Stimulated activated CD8-positive, alpha-beta memory T cell treated with anti-CD3 and anti-CD28 coated beads, Interleukin-4, amount 100 ng/mL, for 1 hour (primary cell): ENCODE measurements at places on chromosomes 1 and 21.

DNA sequence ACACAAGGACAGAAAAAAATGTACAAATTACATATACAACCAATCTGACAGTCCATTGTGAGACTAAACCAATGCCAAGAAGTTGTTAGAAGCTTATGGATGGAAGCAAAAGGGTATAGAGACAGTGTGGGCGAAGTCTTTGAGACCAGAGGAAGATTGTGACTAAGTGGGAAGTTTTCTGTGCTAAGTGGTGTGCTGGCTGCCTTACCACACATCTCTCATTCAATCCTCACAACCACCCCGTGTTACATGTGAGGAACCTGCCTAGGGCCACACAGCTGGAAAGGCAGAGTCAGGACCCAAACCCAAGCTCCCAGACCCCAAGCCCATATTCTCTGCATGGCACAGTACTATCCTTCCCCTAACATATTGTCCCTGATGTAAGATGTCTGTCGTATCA, 53.5 kb upstream of the DUSP10 start:
- no peak for DNase-seq

- DNase-seq, result no peak
These were observed 200.5 kb downstream of the CAMTA1 start for GRCh38 chr1:6985549-6986276.

GRCh38 chr1:223810586-223810985, 35.2 kb downstream of the TP53BP2 start:
- no peak for DNase-seq

DNA sequence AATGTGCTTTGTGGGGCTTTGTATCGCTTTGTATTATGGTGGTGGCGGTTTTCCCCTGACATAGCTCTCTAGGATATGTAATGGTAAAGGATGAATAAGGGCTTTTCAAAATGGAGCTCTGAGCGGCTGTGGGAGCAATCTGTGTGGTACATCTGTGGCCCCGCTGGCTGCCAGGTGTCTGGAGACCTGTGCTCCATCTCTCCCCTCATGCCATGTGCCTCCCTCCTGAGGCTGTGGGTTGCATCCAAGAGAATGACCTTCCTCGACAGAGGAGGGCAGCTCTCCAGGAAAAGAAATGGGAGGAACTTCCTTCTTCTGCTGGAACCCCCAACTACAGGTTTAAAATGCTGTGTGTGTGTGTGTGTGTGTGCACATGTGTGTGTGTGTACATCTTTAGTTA, 78.7 kb downstream of the RYR2 start:
- DNase-seq, result no peak

GRCh38 chr1:108067884-108068540, 103.0 kb upstream of the VAV3 start:
- DNase-seq, result no peak

- no peak for DNase-seq
These were observed 15.9 kb upstream of the S1PR1 start for GRCh38 chr1:101220906-101221305.

DNA sequence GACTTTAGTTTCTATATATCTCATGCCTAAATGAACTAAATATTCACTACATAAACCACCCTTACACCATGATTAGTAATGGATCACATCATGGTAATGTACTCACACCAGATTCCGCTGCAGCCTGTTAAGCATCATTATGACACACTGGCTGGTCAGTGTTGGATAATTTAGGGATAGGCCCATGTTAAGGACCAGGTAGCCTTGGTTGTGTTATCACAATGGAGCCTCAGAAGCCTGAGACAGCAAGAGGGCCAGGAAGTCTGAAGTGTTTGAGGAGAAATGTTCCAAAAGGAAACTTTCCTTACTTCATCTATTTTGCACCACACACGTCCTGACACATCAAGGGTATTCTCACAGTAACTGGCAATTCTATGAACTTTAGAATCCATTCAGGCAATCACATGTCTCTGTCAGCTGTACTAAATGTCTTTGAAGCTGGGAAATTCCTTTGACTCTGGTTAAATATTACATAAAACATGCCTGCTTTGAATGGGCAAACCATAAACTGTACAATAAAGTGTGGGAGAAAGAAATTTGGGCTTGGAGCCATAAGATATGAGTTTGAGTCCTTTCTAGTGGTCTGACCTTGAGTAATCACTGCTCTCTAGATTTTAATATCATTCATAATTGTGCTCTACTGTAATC, 105.3 kb upstream of the DPT start:
- DNase-seq, result no peak

DNA sequence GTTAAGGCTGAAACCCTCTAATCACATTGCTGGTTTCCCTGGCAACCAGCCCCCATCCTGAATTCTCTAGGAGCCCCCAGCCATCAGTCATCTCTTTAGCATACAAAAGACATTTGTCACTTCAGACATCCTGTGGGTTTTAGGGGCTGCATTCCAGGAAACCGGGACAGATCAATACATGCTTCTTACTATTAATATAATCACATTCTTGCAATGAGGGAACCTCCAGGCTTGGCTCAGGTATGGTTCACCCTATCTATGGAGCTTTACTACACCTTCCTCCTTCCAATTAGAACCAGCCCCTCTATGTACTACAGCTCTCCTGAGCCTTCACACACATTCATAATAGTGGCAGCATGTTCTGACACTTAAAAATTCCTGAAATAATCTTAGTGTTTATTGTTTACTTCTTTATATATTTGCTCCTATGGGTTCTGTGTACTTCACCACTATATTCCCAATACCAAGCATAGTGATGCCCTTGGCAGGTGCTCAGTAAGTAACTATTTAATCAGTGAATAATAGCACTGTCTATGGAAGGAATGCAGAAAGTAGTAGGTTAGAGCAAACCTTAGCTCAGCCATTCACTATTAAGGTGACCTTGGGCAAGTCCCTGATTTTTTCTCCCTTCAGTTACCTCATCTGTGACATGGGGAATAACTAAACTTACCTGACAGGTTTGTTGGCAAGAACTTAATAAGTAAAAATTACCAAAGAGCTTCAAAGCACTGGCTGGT, 59.6 kb downstream of the ZNF678 start:
- DNase-seq, result no peak

DNA sequence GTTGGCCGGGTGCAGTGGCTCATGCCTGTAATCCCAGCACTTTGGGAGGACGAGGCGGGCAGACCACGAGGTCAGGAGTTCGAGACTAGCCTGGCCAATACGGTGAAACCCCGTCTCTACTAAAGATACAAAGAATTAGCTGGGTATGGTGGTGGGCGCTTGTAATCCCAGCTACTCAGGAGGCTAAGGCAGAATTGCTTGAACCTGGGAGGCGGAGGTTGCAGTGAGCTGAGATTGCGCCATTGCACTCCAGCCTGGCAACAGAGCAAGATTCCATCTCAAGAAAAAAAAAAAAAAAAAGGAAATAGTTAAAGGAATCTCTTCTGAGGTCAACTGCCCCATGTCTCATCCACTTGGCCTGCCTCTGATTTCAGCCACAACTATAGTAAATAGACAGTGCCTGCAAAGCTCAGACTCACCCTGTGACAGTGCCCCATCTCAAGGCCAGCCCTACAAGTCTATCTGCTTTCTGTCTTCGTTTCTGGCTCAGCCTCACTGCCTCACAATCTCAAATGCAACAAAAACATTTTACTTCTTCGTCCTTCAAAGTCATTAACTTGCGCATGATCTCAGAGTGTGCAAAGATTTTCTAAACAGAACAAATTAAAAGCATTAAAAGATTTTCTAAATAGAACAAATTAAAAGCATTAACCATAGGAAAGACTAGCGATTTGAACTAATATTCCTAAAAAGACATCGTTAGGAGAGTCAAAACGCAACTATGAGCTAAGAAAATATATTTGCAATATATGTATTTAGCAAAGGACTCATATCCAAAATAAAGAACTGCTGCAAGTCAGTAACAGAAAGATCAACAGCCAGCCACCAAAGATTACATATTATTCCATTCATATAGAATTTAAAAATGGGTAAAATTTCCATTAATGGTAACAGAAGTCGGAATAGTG, 65.0 kb upstream of the PRDX6 start:
- no peak for DNase-seq

GRCh38 chr1:1119272-1119890, 3.5 kb upstream of the C1orf159 start:
- no peak for DNase-seq

DNA sequence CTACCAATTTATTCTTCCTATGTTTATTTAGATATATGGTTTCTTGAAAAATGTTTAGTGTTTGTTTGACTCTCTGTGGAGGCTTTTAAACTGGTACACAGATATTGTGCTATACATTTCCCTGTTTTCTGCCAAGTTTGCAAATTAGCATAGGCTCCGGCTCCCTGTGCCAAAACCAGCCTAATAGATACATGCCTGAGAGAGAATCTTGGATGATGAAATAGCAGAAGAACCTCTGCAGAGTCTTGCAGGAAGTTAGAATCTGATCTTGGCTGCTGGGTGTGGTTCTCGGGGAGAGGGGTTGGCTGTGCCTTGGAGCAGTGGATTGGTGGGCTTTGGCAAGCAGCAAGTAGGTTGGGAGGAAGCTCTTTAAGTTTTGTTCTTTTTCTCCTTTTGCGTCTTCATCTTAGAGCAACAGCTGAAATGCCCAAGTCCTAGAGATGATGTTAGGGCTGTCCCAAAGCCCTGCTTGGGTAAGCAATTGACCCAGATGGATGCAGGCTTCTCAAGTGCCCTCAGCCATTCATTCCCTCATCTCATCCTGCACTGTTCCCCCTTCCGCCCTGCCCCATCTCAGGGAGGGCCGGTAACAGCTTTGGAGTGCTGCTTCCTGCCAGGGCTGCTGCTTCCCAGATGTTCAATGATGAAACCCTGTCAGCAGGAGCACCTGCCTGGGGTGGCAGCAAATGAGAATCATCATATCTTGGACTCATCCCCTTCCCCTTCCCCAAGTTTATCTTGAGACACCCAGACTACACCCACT, 9.3 kb downstream of the PLA2G2A start:
- DNase-seq, result no peak

DNA sequence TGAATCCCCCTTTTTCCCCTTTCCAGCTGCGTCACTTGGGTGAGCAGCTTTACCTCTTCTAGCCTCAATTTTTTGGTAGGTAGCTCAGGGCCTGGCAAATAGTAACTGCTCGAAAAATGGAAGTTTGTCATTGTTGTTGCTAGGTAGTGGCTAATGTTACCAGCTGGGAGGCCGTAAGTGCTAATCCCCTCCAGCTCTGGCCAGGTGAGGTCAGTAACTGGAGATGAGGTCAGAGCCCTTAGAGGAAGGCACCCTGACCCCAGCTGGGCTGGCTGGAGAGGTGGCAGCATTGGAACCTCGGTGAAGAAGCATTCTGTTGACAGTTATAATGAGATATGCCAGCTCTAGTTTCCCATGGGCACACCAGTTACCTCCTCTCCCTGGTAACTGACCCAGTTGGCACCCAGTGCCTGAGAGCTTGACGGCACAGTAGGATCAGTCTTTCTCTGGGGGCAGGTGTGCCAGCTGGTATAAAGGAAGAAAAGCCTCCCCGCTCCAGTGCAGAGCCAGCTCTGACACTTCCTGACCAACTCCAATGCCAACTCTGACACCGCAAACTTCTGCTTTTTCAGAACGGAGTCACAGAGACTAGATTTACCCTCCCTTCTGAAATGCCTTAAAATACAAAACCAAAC, 35.0 kb upstream of the SLC2A1 start:
- no peak for DNase-seq

DNA sequence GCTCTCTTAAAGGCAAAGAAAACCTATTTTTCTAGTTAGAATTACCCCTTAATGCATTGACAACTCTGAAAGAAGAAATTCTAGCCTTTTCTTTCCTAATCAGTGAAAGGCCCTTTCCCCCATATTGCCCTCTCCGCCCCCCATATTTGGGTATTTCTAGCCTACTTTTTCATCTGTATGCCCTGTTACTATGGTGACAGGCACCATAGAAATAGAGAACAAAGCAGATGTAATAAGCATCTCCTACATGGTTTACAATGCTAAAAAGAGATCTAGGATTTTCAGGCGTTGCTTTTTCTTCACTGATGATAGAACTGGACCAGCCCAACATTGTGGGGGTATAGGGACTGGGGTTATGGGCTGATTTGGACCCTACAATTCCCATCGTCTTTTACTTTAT, 14.5 kb downstream of the LRRC8B start:
- no peak for DNase-seq

DNA sequence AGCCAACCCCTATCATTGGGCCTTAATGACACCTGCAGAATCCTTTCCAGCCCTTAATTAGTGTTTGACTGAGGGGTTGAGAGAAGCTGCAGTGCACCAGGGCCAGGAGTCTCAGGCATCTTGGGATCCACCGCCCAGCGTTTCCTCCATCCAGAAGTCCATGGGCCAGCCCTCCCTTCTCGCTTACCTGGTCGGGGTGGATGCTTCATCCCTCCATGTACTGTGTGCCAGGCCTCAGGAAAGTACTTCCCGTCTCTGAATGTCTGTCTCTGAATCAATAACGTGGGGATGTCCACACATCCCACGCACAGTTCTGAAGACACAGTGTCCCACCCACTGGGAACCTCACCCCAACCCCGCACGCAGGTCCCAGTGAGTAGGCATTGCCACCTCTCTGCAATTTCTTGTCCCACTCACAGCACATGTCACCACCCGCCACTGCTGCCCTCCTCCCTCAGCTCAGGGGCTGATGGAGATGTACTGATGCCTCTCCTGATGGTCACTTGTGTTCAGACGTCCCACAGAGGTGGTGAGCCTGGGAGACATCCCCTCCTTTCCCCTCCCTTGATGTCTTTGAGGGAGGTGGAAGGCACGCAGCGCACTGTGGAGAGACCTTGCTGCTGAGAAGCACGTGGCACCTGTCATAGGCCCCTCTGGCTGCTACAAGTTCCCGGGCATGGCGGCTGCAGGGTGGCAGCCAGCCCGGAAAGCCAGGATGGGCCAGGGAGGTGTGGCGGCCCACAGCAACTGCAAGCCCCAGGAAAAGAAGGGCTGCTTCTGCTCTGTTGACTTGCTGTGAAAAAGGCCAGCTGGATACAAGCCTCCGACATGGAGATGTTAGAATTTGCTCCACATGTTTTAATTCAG, 29.4 kb upstream of the PRSS38 start:
- no peak for DNase-seq

- no peak for DNase-seq
These were observed 679 bp downstream of the ABL2 start for GRCh38 chr1:179228783-179229213.

DNA sequence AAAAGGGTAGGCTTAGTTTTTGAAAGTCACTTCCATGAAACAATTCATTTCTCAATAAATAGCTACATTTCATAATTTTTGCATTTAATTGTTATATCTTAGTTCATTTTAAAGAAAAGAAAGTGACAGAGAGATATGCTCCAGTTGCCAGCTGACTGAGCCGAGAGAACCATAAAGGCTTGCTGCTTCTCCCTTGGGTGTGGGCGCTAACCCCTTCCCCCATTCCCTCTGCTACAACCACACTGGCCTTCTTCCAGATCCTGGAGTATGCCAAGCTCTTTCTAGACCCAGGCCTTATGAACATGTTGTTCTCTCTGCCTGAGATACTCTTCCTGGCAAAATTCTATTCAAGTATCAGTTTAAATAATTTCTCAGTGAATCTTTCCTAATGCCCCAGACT, 12.3 kb downstream of the SORT1 start:
- DNase-seq, result no peak
